ENCODE measurements at places on chromosomes 7 and 10. TPM values are rescaled to one million over a fixed set of nuclear protein-coding genes. Genes with fewer than 3 reads are reported as not detected.

DNA sequence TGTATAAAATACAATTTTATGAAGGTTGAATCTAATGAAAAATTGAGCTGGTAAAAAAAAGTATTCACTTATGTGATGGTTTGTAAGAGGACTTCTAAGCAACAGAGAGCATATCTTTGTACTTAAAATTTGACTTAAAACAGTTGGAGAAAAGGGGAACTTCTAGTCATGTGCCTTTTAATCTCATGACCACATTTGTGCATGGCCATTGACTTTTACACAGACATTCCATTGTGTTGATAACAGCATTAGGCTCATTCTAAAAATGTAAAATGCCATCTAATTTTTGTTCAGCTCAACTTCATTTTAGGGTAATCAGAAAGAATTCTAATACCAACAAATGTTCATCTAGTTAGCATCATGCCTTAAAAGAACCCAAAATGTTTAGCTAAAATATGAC, 119.9 kb downstream of the HPSE2 start:
- no peak for DNase-seq

DNA sequence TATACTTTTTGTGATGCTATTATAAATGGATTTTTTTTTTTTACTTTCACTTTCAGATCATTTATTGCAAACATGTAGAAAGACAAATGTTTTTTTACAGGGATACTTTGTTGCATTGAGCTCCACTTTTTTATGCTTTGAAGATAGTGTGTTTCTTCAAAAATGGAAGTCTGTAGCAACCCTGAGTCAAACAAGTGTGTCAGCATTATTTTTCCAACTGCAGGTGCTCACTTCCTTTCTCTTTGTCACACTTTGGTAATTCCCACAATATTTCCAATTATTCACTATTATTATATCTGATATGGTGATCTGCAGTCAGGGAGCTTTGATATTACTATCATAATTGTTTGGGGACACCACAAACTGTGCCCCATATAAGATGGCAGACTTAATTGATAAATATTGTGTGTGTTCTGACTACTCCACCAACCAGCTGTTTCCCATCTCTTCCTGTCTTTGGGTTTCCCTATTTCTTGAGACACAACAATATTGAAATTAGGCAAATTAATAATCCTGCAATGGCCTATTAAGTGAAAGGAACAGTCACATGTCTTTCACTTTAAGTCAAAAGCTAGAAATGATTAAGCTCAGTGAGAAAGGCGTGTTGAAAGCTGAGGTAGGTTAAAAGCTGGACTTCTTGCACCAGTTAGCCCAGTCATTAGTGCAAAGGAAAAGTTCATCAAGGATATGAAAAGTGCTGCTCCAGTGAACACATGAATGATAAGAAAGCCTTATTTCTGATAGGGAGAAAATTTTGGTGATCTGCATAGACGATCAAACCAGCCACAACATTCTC, 231.3 kb upstream of the SH2B2 start:
- DNase-seq: no peak

GRCh38 chr7:117480978-117481377, 1.2 kb downstream of the CFTR start:
- DNase-seq: no peak

DNA sequence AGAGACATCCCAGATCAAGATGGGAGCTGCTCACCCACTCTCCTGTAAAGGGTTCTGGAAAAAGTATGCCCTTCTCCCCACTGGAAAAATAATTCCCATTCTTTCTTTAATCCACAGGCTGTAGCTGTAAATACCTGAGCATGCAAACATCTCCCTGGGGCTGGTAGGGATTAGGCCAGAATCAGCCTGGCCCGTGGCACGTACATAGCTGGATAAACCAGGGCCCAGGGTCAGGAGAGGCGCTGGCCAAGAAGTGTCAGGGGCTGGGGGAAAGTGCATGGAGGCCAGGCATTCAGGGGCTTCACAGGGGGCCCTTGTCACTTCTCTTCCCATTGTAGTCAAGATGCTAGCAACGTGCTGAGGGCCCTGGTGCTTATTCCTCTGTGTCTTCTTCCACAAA, 30.7 kb upstream of the AQP1 start:
- no peak for DNase-seq

Gene SPDYE2
- total RNA-seq: not detected

Data from activated T-helper 1 cell treated with anti-CD3 and anti-CD28 coated beads, Interleukin-12 subunit alpha, Interleukin-12 subunit beta, Interleukin-2, Interleukin-4 antibody, amounts not matched to agents 30 ng/mL and 10 ng/mL and 1 ng/mL, durations not matched to agents 14 hours and 24 hours and 36 hours (primary cell).